ENCODE measurements at places on chromosomes 2 and 18. TPM values are rescaled to one million over a fixed set of nuclear protein-coding genes. Genes with fewer than 3 reads are reported as not detected.

- no peaks in the 10 kb centered on the region for H3K27me3 ChIP-seq
- no peaks in the 10 kb centered on the region for H3K4me1 ChIP-seq
- DNase-seq: no peak
- H3K27ac ChIP-seq: no peak overlapping the region
- no peak overlapping the region for H3K4me3 ChIP-seq
Observed at GRCh38 chr2:181613241-181613640, 43.7 kb downstream of the CERKL start.

Gene THUMPD2
- 15.1 TPM for total RNA-seq

DNA sequence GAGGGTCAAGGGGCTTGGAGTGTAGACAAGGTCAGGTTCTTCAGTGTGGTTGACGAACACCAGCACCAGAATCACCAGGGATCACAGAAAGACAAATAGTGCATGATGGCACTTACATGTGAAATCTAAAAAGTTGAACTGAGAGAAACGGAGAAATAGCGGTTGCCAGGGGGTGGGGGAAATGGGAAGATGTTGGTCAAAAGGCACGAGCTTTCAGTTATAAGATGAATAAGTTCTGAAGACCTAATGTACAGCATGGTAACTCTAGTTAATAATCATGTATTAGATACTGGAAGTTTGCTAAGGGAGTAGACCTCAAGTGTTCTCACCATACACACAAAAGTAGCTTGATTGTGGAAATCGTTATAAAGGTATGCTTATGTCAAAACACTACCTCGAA, 43.7 kb upstream of the DARS1 start:
- H3K4me1 ChIP-seq: no peaks in the 10 kb centered on the region
- H3K27ac ChIP-seq: no peak overlapping the region
- no peak overlapping the region for H3K4me3 ChIP-seq
- no peak for DNase-seq

DNA sequence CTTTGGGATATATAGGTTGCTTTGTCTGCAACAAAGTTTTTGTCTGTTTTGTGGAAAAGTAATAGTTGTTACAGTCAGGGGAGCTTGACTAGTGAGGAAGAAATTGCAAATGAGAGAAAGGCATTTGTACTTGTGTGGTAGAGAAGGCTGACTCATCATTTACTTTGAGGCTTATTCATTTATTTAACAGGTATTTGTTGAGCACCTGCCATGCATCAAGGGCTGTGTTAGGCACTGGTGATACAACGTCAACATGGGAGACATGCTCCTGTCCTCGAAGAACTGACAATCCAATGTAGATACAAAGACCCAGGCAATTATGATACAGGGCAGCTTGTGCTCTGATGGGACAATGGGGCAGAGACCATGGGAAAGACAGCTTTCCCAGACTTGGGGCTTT, 79.5 kb downstream of the UPP2 start:
- no peaks in the 10 kb centered on the region for H3K27me3 ChIP-seq
- no peaks in the 10 kb centered on the region for H3K36me3 ChIP-seq
- DNase-seq: no peak
- no peaks in the 10 kb centered on the region for H3K4me1 ChIP-seq
